ENCODE measurements at places on chromosomes 4 and X. TPM values are rescaled to one million over a fixed set of nuclear protein-coding genes. Genes with fewer than 3 reads are reported as not detected.

GRCh38 chrX:64330284-64330683 is 65.0 kb downstream of the MTMR8 start:
- no peaks in the 10 kb centered on the region for H3K4me1 ChIP-seq
- no peaks in the 10 kb centered on the region for H3K36me3 ChIP-seq
- no peak for DNase-seq
- H3K27me3 ChIP-seq: no peaks in the 10 kb centered on the region
- no peak overlapping the region for H3K27ac ChIP-seq

GRCh38 chr4:56803471-56803870 is 18.0 kb downstream of the SPINK2 start:
- no peak overlapping the region for H3K27ac ChIP-seq
- H3K4me3 ChIP-seq: no peak overlapping the region

FGFBP1 gene
- total RNA-seq: not detected

DNA sequence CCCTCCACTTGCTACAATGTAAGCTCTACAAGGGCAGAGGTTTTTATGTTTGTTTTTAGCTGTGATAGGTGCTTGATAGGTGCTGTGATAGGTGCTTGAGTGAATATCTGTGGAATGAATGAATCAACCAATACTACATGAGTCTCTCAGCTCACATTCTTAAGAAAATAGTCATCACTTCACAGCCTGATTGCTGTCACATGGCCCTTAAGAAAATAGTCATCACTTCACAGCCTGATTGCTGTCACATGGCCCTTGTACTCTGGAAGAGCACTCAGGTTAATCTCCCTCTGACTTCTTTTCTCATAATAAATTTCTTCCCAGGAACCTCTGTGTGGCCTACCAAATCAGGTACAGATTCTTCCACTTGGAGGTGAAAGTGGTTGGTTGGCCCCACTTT is 335.2 kb downstream of the TENM3 start:
- no peaks in the 10 kb centered on the region for H3K4me1 ChIP-seq
- no peak overlapping the region for H3K4me3 ChIP-seq
- H3K36me3 ChIP-seq: no peaks in the 10 kb centered on the region
- no peak overlapping the region for H3K27ac ChIP-seq

DNA sequence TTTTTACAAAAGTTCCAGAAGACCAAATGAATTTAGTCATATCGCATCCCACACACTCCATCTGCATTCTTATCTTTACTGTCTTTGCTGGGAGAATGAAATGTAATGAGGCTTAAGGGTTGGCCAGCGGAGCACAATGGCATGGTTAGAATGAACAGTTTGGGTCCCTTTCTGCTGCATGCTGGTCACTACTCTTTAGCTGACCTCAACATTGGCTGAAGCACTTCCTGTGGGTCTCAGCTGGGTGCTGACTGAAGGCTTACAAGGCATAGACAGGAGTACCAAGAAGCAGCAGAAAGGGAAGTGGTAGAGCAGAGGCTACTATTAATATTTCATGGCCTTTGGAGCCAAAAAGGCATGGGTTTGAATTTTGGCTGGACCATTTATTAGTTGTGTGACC is 159.4 kb upstream of the GPC4 start:
- no peaks in the 10 kb centered on the region for H3K4me1 ChIP-seq
- no peak overlapping the region for H3K4me3 ChIP-seq
- no peak overlapping the region for H3K27ac ChIP-seq

DNA sequence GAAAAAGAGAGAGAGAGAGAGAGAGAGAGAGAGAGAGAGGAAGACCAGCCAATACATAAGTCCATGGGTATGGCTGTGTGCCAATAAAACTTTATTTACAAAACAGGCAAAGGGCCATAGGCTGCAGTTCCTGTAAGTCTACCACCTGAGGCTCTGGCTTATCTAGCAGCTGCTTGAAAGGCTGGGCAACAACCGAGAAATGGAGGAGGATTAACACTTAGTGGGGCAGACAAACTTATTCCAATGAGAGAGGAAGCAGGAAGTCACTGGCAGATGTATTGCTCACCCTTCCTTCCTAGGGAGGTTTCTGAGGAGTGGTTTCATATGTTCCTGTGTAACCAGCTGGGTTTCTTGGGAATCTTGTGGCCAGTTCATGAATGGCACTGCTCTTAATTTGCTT is 4.7 kb upstream of the GPR143 start:
- DNase-seq: no peak
- H3K27me3 ChIP-seq: no peaks in the 10 kb centered on the region
- H3K36me3 ChIP-seq: no peaks in the 10 kb centered on the region
- H3K4me1 ChIP-seq: no peaks in the 10 kb centered on the region
- H3K4me3 ChIP-seq: no peak overlapping the region

DNA sequence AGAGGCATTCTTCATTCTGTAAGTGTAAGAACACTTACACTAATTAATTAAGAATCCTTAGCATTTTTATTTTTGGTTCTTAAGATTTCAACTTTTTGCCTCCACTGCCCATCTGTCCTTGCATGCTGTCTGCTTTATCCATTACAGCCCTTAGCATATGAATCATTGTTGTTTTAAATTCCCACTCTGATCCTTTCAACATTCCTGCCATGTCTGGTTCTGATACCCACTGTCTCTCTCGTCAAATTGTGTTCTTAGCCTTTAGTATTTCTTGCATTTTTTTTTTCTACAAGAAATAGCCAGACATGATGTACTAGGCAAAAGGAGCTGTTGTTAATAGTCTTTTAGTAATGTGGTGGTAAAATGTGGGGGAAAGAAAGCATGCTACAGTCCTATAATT is 1360.0 kb downstream of the TECRL start:
- H3K4me1 ChIP-seq: no peaks in the 10 kb centered on the region
- no peak for DNase-seq
- H3K4me3 ChIP-seq: no peak overlapping the region
- no peak overlapping the region for H3K27ac ChIP-seq
- no peaks in the 10 kb centered on the region for H3K27me3 ChIP-seq

CFAP299 gene
- 1.7 TPM for total RNA-seq

FUNDC2 gene
- 23.0 TPM for total RNA-seq

COMMD8 gene
- 15.8 TPM for total RNA-seq

DNA sequence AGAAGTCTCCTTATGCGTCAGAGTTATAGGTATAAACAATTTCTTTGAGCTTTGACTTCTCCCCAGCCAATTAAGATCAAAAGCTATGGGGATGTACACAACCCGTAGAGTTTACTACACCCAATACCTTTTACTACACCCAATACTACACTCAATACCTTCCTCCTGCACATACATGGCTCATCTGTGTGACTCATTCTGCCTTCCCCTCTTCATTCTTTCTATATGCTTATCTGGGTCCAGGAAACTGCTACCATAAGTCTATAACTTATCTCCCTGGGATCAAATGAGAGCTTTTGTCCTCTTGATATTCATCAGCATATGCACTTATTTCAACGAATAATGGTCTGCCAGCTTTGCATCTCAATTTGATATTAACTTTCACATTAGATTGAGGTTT is 28.2 kb downstream of the ANKRD50 start:
- H3K4me3 ChIP-seq: no peak overlapping the region
- no peaks in the 10 kb centered on the region for H3K27me3 ChIP-seq

- no peaks in the 10 kb centered on the region for H3K36me3 ChIP-seq
- no peak for DNase-seq
- no peaks in the 10 kb centered on the region for H3K4me1 ChIP-seq
- H3K4me3 ChIP-seq: no peak overlapping the region
Observed at GRCh38 chr4:7902101-7902553, 37.5 kb downstream of the AFAP1 start.

- peaks cover 40% of the 10 kb centered on the region for H3K4me1 ChIP-seq
- H3K27ac ChIP-seq: peak overlapping the region; percentile 28
- H3K4me3 ChIP-seq: no peak overlapping the region
- no peak for DNase-seq
Observed at GRCh38 chr4:41132055-41132683, 82.2 kb downstream of the APBB2 start.

- H3K36me3 ChIP-seq: no peaks in the 10 kb centered on the region
- no peaks in the 10 kb centered on the region for H3K27me3 ChIP-seq
- no peak overlapping the region for H3K27ac ChIP-seq
Observed at GRCh38 chr4:73520821-73521220, 39.3 kb downstream of the AFM start.

GRCh38 chrX:317424-318067 is 1.1 kb downstream of the GTPBP6 start:
- H3K27me3 ChIP-seq: no peaks in the 10 kb centered on the region
- peak overlapping the region; percentile 96 for H3K27ac ChIP-seq
- peaks cover 14% of the 10 kb centered on the region for H3K4me1 ChIP-seq
- H3K36me3 ChIP-seq: peaks cover 5% of the 10 kb centered on the region

DNA sequence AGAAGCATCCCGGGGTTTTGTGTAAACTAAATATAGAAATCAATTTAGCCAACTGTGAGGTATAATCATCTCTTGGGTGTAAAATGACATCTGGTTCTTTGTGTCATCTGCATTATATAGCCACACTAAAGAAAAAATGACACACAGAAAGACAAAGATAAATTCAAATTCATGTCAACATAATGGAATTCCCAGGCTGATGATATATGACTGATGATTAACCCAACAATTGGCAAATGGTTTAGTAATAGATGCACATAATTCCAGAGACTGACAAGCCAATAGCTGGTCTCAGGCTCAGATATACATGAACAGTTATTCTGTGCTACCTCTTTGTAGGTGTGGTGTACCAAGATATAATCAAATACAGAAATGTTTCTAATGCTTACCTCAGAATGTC is 375.4 kb upstream of the PITX2 start:
- no peaks in the 10 kb centered on the region for H3K27me3 ChIP-seq
- no peak overlapping the region for H3K4me3 ChIP-seq
- no peaks in the 10 kb centered on the region for H3K36me3 ChIP-seq
- no peak overlapping the region for H3K27ac ChIP-seq
- no peaks in the 10 kb centered on the region for H3K4me1 ChIP-seq
- no peak for DNase-seq

DNA sequence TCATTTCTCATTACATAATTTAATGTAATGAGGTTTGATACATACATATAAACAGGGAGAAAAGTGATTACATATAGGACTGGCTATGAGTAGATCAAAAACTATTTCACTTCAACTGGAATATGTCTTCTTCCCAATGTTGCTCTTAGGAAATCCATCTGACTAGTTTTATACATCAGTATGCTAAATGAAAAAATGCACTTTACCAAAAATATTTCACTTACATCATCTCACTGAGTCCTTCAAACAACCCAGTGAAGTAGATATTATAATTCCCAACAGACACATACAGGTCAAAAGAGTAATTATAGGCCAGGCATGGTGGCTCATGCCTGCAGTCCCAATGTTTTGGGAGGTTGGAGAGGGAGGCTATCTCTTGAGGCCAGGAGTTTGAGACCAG is 215.9 kb downstream of the MID1 start:
- no peak overlapping the region for H3K4me3 ChIP-seq
- no peak overlapping the region for H3K27ac ChIP-seq
- DNase-seq: no peak

SASH3 gene
- total RNA-seq: 44.0 TPM

Data from upper lobe of left lung (tissue), 6 donors.